Central memory CD8-positive, alpha-beta T cell (primary cell): ENCODE measurements at places on chromosomes 11 and 22.

- no peak for DNase-seq
Observed at GRCh38 chr22:31350410-31350863, 4.3 kb upstream of the PATZ1 start.

- DNase-seq = no peak
Observed at GRCh38 chr11:61541598-61541997, 33.0 kb downstream of the LRRC10B start.

- DNase-seq = no peak
Observed at GRCh38 chr22:46770726-46771125, 8.3 kb downstream of the TBC1D22A start.

DNA sequence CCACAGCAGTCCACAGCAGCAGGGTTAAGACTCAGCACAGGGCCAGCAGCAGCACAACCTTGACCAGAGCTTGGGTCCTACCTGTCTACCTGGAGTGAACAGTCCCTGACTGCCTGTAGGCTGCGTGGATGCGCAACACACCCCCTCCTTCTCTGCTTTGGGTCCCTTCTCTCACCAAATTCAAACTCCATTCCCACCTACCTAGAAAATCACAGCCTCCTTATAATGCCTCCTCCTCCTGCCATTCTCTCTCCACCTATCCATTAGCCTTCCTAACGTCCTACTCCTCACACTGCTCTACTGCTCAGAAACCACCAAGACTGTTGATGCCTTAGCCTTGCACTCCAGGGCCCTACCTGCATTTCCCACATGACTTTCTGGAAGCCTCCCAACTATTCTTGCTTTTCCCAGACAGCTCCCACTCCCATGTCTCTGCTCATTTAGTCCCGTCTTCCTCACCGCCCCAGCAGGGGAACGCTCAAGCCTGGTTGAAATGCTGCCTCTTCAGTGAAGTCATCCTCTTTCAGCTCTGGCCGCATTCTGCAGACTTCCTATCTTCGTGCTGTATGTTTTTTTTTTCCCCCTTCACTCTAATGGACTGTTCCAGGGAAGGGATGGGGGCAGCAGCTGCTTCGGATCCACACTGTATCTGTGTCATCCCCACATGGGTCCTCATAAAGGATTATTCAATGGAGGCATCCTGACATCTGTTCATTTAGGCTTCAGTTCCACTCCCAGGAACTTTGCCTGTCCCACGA is 3.3 kb downstream of the IL18BP start:
- DNase-seq = no peak

GRCh38 chr11:107696140-107696539 is 15.7 kb downstream of the SLN start:
- no peak for DNase-seq
